ENCODE measurements at places on chromosomes 7 and 10.

GRCh38 chr10:86759073-86759672 lies 2.8 kb downstream of the BMPR1A start:
- DNase-seq = no peak

GRCh38 chr10:122459561-122460273 lies 1.6 kb upstream of the HTRA1 start:
- no peak for DNase-seq

GRCh38 chr7:107450970-107451369 lies 18.9 kb upstream of the GPR22 start:
- DNase-seq = no peak

- no peak for DNase-seq
Observed at GRCh38 chr7:11480143-11480542, 351.9 kb downstream of the THSD7A start.

DNA sequence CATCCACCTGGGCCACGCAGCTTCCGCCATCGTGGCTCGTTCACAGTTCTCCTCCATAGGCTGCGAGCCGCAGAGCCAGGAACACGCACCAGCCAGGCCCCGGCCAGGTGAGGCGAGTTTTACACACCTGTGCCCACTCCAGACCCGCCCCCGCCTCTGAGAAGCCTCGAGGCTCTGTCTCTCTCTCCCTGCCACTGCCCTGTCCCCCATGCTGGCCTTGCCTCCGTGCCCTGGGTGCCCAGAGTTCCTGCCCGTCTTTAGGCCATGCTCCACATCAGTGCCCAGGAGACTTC lies 142.2 kb downstream of the SLIT1 start:
- DNase-seq = no peak

Data from stimulated activated CD8-positive, alpha-beta memory T cell treated with anti-CD3 and anti-CD28 coated beads, Interleukin-7, amount 100 ng/mL, for 24 hours (primary cell).